ENCODE measurements at places on chromosomes 3 and 15. TPM values are rescaled to one million over a fixed set of nuclear protein-coding genes. Genes with fewer than 3 reads are reported as not detected.

RPL15 gene
- 1,585 TPM for total RNA-seq

EDC3 gene
- total RNA-seq: 12.1 TPM

CEMIP gene
- not detected for total RNA-seq

GUCA1C gene
- total RNA-seq: not detected

Measured in gastrocnemius medialis (tissue), 4 donors.